ENCODE measurements at places on chromosomes 1 and 21.

DNA sequence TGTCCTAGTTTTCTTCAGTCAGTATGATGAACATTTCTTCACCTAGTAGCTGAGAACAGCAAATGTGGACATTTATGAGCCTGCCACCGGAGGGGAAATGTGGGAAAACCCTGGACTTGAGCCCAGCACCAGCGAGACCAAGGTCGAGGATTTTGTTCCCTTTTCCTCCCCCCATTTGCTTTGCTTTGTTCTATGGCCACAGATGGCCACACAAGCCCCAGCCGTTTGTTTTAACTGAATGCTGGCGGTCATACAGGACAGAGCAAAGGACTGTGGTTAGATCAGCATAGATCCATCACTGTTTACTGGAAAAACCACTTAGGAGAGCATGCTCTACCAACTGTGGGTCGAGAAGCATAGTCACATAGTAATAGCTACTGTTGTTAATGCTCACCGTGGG, 20.9 kb downstream of the SH2D2A start:
- no peak for DNase-seq

- DNase-seq, result no peak
Measured at GRCh38 chr1:29878501-29878900, 642.2 kb downstream of the PTPRU start.

DNA sequence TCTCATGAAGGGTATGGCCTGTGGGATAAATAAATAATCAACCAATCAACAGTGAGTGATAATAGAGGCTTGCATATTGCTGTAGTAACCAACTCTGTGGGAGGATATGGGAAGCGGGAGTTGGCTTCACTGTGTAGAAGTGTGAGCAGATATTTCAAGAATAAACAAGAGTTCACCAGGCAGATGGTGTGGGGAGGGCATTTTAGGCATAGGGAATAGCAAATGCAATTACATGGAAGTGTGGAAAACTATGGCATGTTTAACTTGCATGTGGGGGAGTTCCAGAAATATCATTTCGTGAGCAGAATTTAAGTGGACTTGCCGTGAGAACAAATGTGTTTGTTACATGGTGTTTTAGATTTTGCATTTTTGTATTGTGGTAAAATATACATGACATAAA, 95.2 kb downstream of the SPATA46 start:
- no peak for DNase-seq

GRCh38 chr21:28657566-28657965, 335.1 kb downstream of the LTN1 start:
- no peak for DNase-seq

GRCh38 chr21:39882151-39882838, 15.1 kb downstream of the PCP4 start:
- no peak for DNase-seq

DNA sequence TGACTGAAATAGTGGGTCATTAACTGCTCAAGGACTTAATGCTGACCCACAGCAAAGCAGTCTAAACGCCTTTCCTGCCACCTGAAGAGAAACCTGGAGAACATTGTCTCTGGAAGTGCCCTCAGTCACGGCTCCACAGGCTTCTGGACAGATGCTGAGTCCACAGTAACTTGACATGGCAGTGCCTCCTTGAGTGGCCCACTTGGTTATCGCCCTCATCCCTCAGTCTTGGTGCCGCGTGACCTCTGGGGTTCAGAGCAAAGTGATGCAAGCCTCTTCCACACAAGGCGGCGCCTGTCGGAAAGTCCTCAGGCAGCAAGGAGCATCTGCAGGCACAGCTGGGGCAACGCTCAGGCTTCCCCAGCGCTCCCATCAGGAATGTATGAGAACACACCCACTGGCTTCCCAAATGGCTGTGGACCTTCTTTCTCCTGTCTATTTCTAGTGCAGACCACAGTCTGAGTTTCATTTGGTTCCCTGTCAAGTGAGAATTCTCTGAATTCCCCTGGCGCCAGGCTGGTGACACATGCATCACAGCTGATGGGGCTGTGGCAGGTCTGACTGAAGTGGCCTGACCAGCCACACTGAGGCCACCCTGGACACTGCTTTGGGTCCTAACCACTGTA, 13.0 kb upstream of the ANGPTL7 start:
- no peak for DNase-seq

DNA sequence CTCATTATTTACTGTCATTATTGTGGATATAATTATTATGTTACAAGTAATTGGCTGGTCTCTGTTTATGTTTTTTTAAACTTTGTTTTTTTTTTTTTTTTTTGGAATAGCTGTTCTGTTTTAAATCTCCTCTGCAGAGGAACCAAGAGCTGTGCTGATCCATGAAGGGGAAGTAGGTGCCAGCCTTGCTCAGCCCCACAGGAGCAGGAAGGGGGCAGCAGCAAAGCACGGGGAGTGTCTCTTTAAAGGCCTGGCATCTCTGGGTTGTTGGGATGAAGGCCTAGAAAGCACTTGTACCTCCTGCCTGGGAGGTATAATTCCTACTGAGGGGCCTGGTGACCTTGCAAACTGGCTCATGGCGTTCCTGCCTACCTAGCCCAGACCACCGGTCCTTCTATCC, 2.5 kb upstream of the GRHL3 start:
- no peak for DNase-seq

GRCh38 chr1:79040424-79041082, 34.0 kb upstream of the ADGRL4 start:
- no peak for DNase-seq

GRCh38 chr1:52558941-52559340, 6.0 kb upstream of the TUT4 start:
- DNase-seq, result no peak

- no peak for DNase-seq
Measured at GRCh38 chr1:47738560-47739182, 258.5 kb downstream of the TRABD2B start.

DNA sequence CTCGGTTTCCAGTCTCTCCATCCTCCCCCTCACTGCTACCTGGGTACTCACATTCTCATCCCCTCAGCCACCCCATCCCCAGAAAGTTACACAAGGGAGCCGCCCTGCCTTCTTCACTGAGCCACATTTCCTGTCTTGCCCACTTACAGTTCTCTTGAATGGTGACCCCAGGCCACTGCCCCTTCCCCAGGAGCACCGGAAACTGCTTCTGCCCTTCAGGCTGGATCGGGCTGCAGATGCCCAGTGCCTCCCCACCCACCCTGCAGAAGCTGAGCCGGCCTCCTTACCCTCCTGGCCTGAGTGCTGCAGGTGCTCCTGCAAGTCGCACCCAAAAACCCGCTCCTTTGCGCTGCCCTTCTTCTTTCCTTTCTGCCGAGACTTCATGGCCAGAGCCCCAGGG, 450 bp downstream of the ARHGAP30 start:
- no peak for DNase-seq

- DNase-seq, result no peak
Measured at GRCh38 chr21:31398574-31398973, 54.5 kb upstream of the TIAM1 start.

DNA sequence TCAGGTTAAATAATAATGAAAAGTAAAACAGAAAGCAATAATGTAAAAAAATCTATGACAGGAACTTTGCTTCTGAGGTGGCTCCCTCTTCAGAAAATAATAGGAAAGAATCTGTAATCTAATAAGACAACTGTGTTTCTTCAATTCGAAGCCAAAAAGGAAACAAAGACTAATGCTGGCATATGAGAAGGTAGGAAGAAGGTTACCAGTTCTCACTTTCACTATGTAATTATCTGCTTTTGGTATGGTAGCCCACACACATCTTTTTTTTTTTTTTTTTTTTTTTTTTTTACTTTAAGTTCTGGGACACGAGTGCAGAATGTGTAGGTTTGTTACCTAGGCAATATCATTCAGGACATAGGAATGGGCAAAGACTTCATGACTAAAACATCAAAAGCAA, 47.1 kb downstream of the COP1 start:
- no peak for DNase-seq

DNA sequence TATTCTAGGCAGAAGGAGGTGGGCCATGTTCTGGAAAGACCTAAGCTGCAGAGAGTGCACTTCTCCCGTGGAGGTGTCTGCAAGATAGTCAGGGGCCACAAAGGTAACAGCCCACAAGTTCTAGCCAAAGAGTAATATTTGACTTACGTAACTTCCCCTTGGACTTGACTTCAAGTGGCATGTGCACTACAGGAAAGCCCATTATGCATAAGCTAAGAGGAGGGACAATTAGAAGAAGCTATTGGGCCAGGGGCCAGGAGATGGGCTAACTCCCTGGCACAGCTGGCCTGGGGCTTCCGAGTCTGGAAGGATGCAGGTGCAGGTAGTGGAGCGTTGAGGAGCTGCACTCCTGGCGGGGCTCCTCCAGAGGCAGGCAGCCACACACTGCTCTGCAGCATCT, 58.3 kb downstream of the ERG start:
- no peak for DNase-seq

GRCh38 chr1:155932081-155932480, 2.1 kb downstream of the KHDC4 start:
- DNase-seq, result no peak

GRCh38 chr1:178055093-178055492, 38.8 kb upstream of the RASAL2 start:
- no peak for DNase-seq

DNA sequence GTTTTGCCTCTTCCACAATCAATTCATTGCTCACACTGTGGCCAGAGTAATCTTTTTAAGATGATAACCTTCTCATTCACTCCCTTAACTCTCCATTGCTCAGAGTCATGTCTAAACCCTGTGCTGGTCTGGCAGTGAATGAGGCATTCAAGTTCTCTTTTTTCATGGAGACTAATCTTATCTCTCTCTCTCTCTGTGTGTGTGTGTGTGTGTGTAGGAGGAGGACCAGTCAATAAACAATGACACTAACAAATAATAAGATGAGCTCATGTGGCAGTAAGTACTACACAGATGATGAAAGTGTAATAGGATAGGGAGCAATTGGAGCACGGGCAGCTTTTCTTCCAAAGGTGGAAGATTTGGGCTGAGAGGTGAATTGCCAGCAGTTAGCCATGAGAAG, 122.0 kb upstream of the B3GALT2 start:
- no peak for DNase-seq

GRCh38 chr1:109906839-109907180, 3.8 kb upstream of the CSF1 start:
- DNase-seq, result no peak

DNA sequence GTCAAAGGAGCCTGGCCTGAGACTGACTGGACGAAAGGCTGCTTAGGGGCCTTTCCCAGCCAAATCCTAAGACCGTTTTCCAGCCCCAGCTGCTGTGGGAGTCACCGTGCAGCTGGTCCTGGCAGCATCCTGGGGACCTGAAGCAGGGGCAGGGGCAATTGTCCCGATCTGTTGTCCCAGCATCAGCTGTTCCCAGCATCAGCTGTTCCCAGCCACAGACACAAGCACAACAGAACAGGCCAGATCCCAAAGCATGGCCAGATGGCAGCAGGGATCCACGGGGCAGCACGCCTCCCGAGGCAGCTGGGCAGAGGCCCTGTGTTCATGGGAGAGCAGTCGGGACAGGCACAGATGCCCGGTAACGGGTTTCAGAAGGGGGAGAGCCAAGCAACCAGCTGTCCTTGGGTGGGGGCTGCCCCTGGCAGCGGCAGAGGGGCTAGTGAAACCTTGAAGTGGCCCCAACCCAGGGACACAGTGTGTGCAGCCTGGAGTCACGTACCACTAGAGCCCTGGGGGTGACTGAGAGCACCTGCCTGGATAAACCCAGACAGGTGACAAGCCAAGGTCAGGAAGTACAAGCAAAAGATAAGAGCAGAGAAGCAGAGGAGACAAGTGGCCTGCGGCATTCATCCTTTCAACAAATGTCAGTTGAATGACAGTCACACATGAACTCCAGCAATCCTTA, 13.3 kb downstream of the CELA2B start:
- peak; percentile 67 for DNase-seq

DNA sequence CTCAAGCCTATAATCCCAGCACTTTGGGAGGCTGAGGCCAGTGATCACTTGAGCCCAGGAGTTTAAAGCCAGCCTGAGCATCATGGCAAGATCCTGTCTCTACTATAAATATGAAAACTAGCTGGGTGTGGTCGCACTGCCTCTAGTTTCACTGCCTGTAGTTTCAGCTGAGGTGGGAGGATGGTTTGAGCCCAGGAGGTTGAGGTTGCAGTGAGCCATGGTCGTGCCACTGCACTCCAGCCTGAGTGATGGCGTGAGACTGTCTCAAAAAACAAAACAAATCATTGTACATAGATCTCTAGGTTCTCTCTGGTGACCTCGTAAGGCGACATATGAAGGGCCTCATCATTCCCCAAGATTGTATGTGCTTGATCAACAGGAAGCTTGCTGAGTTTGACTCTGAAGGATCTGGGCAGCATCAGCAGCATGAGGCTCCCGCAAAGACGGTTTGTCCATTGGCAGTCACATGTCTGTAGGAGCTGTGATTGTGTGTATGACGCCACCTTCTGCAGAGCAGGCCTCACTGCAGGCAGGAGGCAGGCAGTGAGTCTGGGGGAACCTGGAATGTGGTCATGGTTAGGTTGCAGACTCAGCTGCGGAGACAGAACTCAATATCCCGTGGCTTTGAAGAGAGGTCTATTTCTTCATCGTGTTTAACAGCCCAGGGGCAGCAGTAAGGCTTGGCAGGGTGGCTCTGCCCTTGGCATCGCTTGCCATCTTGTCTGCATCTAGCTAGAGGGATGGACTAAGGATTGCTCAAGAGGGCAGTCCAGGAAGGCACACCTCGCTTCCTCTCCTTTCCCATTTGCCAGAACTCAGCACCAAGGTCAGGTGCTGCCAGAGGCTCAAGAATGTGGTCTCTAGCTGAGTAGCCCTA, 14.0 kb downstream of the ATP5PO start:
- no peak for DNase-seq

- DNase-seq, result no peak
Measured at GRCh38 chr1:20615946-20616846, 17.1 kb upstream of the PINK1 start.

DNA sequence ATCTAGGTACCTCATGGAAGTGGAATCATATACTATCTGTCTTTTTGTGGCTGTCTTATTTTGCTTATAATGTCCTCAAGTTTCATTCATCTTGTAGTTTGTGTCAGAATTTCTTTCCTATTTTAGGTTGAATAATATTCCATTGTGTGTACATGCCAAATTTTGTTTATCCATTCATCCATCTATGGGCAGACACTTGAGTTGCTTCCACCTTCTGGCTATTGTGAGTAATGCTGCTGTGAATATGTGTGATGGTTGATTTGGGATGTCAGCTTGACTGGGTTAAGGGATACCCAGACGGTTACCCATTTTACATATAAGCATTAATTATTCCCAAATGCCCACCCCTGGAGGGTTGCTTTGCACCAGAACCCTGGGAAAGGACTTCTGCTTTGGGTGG, 477.5 kb downstream of the PTPRU start:
- no peak for DNase-seq
